ENCODE measurements at places on chromosomes 2 and 18.

DNA sequence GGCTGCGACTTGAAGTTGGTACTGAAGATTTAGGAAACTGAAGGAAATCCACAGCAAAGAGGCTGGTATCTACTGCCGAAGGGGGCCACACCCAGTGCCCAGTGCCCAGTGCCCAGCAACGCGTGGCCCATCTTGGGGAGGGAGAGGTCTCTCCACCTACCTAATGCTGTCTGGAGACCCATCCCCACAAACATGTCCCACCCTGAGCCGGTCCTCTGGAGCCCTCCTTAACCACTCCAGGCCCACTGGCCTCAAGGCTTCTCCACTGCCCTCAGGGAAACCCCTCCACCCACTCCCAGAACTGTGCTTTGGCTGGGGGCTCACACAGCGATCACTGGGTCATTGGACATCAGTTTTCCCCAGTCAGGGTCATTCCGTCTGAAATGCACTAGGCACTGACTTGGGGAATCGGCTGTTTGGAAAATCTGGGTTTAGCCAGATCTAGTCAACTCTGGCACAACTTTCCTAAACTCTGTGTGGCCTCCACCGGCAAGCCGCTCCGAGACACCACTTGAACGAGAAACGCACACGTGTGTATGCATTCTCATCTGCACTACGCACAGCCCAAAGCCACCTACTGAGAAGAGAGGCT, 20.1 kb downstream of the GPR55 start:
- peak; percentile 21 for DNase-seq

DNA sequence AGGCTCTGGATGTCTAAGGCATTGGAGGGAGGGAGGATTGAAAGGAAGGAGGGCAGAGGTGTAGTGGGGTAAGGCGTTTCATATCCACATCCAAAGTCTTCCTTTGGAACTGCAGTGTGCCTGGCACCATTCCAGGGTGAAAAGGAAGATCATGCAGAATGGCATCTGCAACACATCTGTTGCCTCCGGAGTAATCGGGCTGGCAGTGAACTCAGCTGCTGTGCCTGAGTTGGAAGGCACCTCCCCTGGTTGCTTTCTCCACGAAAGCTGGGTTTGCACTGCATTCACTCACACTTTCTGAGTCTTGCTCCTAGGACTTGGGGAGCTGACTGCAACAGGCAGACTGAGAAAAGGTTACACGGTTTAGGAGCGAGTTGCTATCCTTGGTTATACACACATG, 30.3 kb upstream of the SEC11C start:
- no peak for DNase-seq

DNA sequence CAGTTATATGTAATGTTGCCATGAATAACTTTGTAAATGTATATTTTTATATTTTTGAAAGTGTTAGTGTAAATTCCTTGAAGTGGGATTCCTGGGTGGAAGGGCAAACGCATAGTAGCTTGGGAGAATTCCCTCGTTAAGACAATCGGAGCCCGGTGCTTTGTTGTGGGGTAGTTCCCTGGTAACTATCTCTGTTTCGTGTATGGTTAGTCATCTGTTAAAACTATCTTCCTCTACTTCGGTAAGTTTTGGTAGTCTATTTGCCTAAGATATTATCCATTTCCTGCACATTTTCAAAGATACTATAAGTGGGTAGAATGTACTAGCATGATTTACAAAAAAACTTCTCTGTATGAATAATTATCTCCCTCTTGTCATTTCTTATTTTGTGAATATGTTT, 113.8 kb upstream of the NRXN1 start:
- DNase-seq: no peak

GRCh38 chr2:16014802-16015201, 74.5 kb downstream of the MYCN start:
- DNase-seq: no peak

DNA sequence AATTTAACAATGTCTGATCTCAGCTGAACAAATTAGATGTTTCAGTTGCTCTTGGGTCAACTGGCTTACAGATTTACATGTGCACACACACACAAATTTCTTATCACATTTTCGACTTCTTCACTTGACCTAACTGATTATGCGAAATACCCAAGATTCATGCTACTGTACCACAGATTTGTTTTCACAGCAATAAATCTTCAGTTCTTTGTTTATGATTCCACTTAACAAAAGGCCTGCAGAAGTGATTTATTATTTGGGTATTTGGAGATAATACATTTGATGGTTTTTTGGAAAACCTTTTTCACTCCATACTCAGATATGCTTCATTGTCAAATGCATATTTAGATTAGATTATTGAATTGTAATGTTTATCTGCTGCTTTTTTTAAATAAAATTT, 129.0 kb downstream of the GALNT1 start:
- no peak for DNase-seq

Measured in sciatic nerve (tissue), 2 donors.